ENCODE measurements at places on chromosomes 6 and 20.

GRCh38 chr6:23477586-23477985 is 648.4 kb upstream of the NRSN1 start:
- DNase-seq = no peak

GRCh38 chr6:118725944-118726343 is 74.6 kb upstream of the CEP85L start:
- DNase-seq = no peak

DNA sequence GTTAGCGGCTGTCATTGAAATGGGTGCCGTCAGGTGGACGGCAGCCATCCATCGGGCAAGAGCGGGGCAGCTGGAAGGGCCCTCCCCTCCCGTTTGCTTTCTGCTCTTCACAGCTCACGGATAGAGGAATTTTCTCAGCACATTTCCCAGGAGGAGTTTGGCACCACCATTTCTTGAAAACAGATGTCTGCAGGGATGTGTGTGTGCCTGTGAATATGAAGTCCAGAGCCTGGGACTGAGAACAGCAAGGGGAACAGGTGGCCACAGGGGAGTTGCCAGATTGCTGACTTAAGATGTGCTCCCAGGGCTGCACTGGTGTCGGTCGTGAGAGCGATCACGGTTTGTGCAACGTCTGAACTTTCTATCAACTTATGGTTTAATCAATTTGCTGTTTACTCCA is 22.1 kb upstream of the ECI2 start:
- DNase-seq = no peak

DNA sequence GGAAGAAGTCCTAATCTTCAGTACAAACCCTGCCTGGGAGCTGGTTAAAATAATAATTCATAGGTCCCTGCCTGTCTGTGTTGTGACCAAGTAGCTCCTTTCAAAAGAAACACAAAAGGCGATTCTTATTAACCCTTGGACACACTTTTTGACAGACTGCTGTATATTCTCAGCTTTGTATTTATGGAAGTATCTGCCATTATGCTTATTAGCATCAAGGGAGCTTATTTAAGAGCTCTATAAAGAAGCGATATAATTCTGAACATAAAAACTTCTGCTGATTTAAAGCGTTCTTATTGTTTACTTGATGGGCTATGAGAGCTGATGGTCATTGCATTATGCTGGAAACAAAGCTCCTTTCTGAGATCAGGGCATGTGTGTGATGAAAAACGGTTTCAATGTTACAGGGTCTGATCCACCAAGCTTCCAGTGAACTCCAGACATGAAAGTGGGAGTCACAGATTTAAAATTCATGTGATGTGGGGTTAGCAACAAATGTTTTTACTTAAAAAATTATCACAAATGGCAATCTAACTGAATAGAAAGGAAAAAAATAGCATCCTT is 181.8 kb upstream of the PDE10A start:
- DNase-seq = no peak

All from NCI-H2227 treated with DMSO at 0.1 percent for 48 hours (cell line).